ENCODE measurements at places on chromosomes 3 and 15.

- no peak for DNase-seq
These were observed 1.1 kb downstream of the ABHD14A start for GRCh38 chr3:51975852-51976549.

- DNase-seq = no peak
These were observed 10.2 kb downstream of the EIF2A start for GRCh38 chr3:150556792-150557191.

DNA sequence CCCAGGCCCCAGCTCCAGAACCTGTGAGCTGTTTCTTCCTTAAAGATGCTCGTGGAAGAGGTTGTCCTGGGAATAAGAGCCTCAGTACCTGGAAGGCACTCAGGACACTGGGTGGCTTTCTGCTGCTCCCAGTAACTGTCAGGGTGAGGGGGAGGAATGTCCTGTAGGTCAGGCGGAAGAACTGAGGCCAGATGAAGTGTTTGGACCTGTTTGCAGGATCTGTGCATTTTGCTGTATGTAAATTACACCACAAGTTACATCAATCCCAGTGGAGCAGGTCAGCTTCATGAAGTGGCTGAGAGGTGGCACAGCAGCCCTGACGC, 27.1 kb downstream of the HDAC11 start:
- no peak for DNase-seq

DNA sequence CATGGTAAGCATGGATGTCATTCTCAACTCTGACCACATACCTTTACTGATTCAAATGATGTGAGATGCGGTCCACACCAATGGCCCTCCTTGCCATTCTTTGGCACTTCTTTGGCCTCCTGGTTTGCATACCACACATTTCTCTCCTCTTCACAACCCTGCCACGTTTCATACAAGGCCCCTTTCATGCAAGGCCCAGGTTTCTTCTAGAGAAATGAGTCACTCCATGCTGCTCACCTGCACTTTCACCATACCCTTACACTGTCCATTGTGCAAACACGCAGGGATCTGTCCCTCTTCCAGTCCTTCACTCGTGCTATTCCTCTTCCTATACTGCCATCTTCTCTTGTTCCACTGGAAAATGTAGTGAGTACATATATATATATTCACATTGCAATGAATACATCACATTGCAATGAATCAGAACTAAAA, 24.4 kb upstream of the SLC24A5 start:
- DNase-seq = no peak

GRCh38 chr3:143263852-143264513, 144.4 kb downstream of the CHST2 start:
- no peak for DNase-seq

GRCh38 chr15:63276342-63277037, 915 bp upstream of the APH1B start:
- no peak for DNase-seq

DNA sequence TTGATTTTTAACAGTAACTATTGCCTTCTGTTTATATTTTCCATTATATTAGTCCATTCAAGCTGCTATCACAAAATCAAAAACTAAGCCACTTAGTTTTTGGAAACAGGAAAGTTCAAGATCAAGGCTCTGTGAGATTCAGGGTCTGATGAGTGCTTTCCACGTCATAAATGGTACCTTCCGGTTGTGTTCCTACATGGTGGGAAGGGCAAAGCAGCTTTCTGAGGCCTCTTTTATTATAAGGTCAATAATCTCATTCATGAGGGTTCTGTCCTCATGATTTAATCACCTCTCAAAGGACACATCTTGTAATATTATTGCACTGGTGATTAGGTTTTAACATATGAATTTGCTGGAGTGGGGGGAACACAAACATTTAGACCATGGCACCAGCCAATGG, 152.0 kb downstream of the VGLL3 start:
- no peak for DNase-seq

DNA sequence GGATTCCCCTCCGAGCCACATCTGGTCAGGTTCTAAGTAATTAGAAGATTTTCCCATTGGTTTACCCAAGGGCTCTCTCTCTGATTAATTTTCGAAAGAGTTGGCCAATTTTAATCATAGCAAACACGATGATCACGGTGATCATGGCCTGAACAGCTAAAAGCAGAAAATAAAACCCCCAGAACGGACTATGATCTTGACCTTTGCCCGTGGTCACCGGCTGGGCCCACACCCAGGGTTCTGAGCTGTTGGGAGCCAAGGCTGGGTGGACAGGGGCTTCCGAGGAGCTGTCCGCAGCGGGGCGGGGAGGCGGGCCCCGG, 2.6 kb downstream of the GP5 start:
- no peak for DNase-seq

GRCh38 chr3:156819842-156820691, 6.1 kb upstream of the LEKR1 start:
- DNase-seq = no peak
